Activated T-cell treated with anti-CD3 and anti-CD28 coated beads, Interleukin-2, amount 50 U/mL, for 4 hours (primary cell): ENCODE measurements at places on chromosomes 2 and 18. TPM values are rescaled to one million over a fixed set of nuclear protein-coding genes. Genes with fewer than 3 reads are reported as not detected.

KCNE4 gene
- total RNA-seq = not detected

COL6A3 gene
- total RNA-seq = 19.2 TPM

CRACDL gene
- 0.10 TPM for total RNA-seq

TRIM43 gene
- total RNA-seq = not detected

MAT2A gene
- 404 TPM for total RNA-seq
